ENCODE measurements at places on chromosomes 7 and 10.

DNA sequence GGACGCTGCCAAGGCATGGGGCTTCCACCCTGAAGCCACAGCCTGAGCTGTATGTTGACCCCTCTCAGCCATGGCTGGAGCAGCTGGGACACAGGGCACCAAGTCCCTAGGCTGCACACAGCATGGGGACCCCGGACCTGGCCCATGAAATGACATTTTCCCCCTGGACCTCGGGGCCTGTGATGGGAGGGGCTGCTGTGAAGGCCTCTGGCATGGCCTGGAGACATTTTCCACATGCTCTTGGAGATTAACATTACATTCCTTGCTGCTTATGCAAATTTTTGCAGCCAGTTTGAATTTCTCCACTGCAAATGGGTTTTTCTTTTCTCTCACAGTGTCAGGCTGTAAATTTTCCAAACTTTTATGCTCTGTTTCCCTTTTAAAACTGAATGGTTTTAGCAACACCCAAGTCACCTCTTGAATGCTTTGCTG is 463.6 kb downstream of the ZWINT start:
- no peak for DNase-seq

GRCh38 chr10:96765406-96766240 is 45.3 kb upstream of the PIK3AP1 start:
- peak; percentile 63 for DNase-seq

GRCh38 chr10:28137907-28138880 is 139.3 kb upstream of the ODAD2 start:
- DNase-seq, result no peak

DNA sequence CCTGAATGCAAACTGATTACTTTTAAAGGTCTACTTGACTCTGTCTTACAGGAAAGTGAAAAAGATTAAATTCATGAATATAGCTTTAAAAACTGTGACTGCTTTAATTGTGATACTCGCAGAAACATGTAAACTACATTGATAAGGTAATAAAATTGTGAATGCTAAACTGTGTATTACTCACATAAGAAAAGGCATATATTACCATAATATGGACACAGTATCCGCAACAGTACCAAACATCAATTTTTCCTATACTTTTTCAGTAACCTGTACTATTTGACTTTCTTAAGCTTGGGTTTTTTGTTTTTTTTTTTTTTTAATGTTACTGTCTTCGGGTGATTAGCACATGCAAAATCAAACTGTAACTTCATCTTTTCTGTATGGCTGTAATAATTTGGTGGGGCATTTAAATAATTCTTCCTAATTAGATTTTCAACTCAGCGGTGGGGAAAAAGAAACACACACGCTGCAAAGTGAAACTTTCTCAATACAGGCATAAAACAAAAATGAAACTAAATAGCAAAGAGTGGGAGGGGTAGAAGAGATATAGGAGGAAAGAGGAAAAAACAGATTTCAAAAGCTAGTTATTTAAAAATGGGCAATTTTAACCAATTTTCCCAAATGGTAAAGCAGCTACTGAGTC is 23.2 kb downstream of the NT5C3A start:
- peak; percentile 34 for DNase-seq

DNA sequence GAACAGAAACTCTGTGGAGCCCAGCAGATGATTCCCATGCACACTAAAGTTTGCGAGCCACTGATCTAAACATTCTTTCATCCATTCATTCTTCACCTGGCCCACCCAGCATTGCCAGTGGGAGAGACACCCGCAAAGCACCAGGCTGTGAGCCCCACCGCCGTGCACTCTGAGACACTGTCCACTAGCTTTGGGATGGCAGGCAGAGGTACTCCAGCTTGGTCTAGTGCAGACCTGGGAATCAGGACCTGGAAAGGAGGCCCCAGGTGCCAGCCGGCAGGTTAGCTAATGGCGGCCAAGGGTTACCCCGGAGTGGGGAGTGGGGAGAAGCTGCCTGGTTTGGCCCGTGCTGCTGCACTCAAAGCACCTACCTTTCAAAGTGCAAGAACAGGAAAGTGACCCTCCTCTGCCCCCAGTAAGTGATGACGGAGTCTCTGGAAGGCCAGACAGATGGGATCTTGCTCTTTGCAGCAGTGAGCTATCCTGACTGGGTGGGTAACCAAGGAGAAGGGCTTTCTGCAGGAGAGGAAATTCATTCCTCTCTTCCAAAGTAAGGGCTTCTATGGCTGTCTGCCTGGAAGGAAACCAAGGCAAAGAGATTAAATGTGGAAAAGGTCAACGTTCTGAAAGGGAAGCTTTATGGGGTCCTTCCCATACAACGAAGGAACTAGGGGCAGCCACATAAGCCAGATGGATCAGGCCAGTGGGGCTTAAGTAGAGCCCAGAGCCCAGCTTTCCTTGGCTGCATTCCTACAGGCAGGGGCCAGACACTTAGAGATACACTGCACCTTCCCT is 74.2 kb upstream of the LRRC4 start:
- no peak for DNase-seq

GRCh38 chr10:98427011-98427515 is 12.1 kb upstream of the PYROXD2 start:
- DNase-seq, result no peak

GRCh38 chr7:149874644-149875028 is 867 bp downstream of the ATP6V0E2 start:
- peak; percentile 2 for DNase-seq

- DNase-seq, result no peak
Observed at GRCh38 chr10:76229341-76229740, 797.9 kb downstream of the LRMDA start.

DNA sequence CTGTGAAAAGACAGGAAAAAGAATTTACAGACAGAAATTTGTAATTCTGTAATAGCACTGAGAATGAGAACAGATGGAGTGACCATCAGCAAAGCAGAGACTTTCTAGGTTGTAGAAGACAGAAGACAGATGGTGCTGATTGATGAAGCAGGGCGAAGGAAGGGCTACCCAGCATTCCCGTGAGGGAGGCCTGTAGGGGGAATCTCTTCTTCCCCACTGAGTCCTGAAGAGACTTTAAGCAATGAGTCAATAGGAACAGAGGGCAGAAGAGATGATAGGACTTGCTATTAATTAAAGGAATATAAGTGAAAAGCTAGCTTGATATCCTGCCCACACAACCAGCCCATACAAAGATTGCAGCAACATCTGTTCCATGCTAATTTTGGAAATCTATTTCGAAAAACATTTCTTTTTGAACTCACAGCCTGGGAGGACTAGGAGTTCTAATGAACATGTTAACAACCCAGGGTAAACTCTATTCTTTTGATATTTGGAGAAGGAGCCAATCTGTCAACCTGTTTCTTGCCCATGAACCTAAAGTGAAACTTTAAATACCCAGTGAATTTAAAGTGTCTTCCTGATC is 44.1 kb downstream of the RALA start:
- DNase-seq, result no peak

GRCh38 chr7:44081266-44081748 is 1.0 kb downstream of the POLM start:
- DNase-seq, result peak; percentile 35

DNA sequence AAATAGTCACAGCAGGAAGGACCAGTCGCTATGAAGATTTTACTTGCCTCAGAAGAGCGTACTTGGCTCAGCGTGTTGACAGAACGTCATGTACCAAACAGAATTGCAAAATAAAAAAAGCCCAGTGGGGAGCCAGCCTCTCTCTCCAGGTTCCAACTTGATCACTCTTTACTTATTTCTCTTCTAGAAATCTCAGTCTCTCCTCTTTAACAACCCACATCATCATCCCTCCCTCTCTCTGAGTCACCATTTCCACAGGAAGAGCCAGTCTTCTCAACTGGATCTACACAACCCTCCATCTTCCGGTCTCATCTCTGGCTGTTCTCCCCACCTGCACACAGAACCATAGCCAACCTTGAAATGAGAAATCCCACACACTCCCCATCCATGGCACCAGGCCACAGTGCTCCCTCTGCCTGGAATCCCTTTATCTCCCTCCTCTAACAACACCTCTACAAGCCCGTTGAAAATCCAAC is 718.3 kb downstream of the GRID1 start:
- no peak for DNase-seq

GRCh38 chr10:132192076-132192975 is 5.6 kb downstream of the DPYSL4 start:
- peak; percentile 73 for DNase-seq

- no peak for DNase-seq
Observed at GRCh38 chr7:30428246-30429155, 50.1 kb downstream of the NOD1 start.

DNA sequence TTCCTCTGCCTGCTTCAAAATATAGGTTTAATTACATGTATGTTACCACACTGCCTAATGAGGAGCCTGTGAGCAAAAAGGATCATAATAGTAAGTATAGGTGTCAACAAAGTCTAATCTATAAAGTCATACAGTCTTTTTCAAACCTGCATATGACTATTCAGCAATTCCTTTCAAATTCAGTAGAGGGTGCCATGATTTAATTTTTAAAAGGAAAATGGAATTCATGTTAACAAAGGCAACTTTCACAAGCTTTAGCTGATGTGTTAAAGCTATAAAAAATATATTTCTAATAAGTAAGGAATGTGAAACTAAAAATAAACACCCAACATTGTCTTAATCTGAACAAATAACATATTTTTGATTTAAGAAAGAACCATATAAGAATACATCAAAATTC is 52.1 kb downstream of the MPP7 start:
- DNase-seq, result no peak

DNA sequence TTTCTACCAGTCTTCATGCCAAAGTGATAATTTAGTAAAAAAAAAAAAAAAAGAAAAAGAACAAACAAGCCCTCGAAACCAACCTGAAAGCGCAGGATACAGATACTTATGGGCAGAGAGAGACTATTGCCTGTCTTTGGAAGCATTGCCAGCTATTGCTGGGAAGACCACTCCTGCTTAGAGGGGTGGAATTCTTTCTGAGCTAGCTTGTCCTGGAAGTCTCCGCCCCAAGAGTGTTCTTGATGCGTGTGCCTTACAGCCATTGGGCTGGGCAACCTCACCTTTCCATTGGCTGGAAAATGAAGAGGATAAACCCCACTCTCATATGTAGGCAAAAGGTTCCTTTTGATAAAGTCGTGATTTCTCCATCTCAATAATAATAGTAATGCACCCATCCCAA is 19.9 kb upstream of the INSYN2A start:
- no peak for DNase-seq

DNA sequence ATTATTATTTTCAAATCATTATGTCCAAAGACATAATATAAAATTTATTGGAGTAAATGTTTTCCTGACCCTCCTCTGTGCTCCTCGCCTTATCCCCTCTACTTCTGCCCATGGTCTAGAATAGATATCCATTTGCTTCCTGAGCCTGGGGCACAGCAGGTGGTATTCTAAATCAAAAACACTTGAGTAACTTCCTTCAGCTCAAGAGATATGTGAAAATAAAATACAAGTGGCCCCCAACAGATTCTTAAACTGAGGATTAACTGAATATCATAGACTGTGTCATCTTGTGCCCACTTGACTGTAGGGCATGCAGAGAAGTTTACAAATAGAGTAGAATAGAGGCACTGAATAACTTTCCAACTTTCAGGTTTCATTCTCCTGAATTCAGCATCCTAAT is 59.1 kb downstream of the HGF start:
- no peak for DNase-seq

GRCh38 chr10:103982639-103983038 is 15.7 kb downstream of the SLK start:
- DNase-seq, result no peak

DNA sequence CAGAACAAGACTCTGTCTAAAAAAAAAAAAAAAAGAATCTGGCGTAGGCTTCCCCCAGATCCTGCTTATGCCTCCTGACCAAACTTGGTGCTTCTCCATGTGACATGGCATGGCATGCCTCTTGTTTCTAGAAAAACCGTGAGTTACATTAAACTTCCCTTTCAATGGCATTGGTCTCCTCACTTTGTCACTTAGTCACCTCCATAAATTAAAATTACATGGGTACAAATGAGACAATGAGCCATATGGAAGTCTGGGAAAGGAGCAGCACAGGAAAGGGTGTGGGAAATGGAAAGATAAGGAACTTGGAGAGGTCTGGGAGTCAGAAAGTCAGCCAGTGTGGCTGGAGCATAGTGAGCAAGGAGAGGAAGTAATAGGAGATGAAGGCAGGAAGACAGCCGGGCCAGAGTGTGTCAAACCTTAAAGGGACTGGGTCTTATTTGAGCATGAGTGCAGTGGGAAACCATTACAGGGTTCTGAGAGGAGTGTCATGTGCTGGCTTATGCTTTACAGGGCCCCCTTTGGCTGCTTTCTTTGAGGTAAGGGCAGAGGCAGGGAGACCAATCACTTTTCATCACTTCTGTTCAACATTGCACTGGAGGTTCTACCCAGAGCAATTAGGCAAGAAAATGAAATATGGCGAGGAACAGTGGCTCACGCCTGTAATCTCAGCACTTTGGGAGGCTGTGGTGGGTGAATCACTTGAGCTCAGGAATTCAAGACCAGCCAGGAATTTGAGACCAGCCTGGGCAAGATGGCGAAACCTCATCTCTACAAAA is 21.3 kb upstream of the ZMIZ2 start:
- no peak for DNase-seq

DNA sequence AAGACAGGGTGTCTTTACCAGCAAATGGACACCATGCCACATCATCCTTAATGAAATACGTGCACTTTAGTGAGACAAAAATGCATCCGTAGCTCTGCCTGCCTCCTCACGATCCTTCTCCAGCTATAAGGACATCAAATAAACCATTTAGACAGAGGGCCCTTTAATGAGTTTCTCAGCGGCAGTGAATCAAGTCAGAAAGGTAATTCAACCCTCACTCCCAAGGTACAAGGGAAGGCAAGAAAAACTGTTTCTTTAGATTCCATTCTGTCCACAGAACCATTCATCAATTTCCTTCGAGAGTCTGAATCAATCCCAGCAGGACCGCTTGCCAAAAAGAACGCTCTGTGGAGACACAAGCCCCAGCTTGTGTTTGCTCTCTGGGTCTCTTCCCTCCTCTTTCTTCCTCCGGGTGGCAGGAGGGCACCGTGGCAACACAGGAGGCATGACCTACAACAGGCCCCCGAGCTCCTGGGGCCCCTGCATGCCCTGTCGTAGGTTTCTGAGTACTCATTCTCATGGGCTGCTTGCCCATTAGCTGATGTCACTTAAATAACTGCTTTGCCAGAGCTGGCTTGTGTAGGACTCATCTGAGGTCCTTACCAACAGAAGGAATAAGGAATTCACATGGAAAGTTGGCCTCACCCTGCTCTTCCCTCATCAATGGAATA is 297.8 kb upstream of the PRKCQ start:
- DNase-seq, result no peak

DNA sequence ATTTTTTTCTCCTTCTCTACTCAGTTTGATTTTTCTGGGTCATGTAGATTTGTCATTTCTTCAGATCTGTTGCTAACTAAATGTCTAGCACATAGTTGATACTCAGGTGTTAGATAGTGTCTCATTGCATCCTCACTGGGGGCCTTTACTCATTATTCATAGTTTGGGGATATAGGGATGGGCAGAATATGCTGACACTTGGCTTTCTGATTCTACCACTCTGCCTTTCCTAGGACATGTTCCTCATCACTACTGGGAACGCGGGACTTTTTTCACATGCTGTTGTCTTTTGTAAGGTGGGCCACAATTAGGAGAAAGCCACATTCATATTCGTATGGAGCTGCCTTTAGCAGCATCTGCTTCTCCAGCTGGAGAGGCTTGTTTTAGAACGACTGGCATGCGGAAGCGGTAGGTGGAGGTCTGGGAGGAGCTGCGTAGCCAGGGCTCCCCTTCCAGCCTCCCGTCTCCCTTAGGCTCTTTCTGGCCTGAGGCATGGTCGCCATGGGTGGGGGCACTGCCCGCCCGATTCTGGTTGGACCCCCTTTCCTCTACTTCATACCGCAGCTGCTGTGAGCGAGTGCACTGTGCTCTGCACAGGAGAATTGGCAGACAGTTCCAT is 78.8 kb downstream of the SND1 start:
- DNase-seq, result no peak

Measured in RPMI8226 (cell line).